HepG2 (cell line): ENCODE measurements at places on chromosomes 6 and 20. TPM values are rescaled to one million over a fixed set of nuclear protein-coding genes. Genes with fewer than 3 reads are reported as not detected.

Gene LY6G6D
- total RNA-seq, result not detected in 2 replicates

DNA sequence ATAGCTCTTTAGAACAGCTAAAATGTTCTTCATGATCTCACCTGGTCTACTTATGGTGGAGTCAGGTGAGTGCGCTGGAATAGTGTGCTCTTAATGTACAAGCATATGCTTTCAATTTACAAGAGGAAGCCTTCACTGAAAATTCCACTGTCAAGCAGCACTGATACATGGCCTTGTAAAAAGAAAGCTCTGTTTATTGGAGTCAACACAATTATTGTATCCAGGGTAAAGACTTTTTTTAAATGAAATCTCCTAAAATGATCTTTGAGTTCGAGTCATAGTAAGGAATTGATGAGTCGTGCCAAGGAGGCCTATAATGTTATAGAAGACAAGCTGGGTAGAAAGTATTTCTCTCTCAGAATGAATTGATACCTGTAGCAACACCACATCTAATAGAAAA lies 41.6 kb upstream of the CARMIL1 start:
- 0 out of 3 replicates have a peak, but pooled peaks cover 8% of the 10 kb centered on the region for H3K27me3 ChIP-seq
- no peak overlapping the region for H3K4me3 ChIP-seq
- no peak for DNase-seq
- no peaks in the 10 kb centered on the region for H3K4me1 ChIP-seq

DNA sequence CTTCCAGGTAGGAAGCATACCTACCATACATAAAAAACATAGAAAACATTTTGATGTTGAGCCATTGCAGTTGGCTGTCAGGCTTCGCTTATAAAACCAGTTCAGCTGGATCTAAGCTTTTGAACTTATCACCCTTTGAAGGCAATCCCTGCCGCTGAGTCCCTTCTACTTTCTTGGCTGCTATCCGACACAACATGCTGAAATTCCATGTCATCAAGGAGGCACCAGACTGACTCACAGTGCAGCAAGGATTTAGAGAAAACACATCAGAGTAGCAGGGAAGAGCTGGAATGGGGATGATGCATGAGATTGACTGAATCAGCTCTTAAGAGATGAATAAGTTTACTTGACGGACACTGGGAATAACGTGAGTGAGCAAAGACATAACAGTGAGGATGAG lies 135.0 kb upstream of the MAN1A1 start:
- no peaks in the 10 kb centered on the region for H3K4me1 ChIP-seq
- no peak for DNase-seq
- no peaks in the 10 kb centered on the region for H3K36me3 ChIP-seq

Gene HNF4A
- 169 and 190 TPM in 2 replicates for total RNA-seq
